Cardiac septum (tissue), 1 donor: ENCODE measurements at places on chromosomes 1 and 21. TPM values are rescaled to one million over a fixed set of nuclear protein-coding genes. Genes with fewer than 3 reads are reported as not detected.
A peak's percentile ranks its signal among the peaks of the same experiment; 100 is the strongest.

GRCh38 chr1:94962409-94963265 is 35.7 kb upstream of the CNN3 start:
- DNase-seq = no peak

MED8 gene
- 17.9 TPM for total RNA-seq

- DNase-seq = peak; percentile 62
Observed at GRCh38 chr1:30652152-30652841, 71.1 kb downstream of the MATN1 start.

CHRNB2 gene
- 0.05 TPM for total RNA-seq

SPRR2G gene
- not detected for total RNA-seq

DNA sequence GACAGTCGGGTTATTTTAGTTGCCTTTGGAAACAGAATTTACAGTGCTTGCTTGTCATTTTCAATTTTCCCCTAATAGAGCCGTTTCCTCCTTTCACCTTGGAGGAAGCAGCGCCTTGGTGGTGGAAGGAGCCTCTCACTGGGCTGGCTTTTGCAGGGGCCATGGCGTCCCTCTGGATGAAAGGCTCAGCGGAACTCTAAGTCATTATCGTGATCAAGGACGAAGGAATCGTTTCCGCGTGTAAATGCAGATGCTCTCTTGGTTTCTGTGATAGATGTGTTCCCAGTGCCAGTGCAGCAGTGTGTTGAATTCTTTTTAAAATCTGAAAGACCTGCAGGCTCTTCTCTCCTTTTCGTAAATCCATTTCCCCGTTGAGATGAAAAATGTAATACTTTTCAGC is 126.2 kb upstream of the LMO4 start:
- no peak for DNase-seq

CNR2 gene
- not detected for total RNA-seq

IL19 gene
- not detected for total RNA-seq

MYOM3 gene
- total RNA-seq = 249 TPM

- no peak for DNase-seq
Observed at GRCh38 chr1:37152491-37152890, 118.2 kb upstream of the GRIK3 start.

UQCRHL gene
- total RNA-seq = 4.9 TPM

IVL gene
- total RNA-seq = not detected

GRCh38 chr1:116127848-116128540 is 16.8 kb downstream of the MAB21L3 start:
- no peak for DNase-seq

LRRC8C gene
- 8.3 TPM for total RNA-seq

- no peak for DNase-seq
Observed at GRCh38 chr1:11316701-11317100, 43.7 kb downstream of the UBIAD1 start.

- DNase-seq = no peak
Observed at GRCh38 chr1:70204600-70204999, 779 bp downstream of the LRRC40 start.

DNA sequence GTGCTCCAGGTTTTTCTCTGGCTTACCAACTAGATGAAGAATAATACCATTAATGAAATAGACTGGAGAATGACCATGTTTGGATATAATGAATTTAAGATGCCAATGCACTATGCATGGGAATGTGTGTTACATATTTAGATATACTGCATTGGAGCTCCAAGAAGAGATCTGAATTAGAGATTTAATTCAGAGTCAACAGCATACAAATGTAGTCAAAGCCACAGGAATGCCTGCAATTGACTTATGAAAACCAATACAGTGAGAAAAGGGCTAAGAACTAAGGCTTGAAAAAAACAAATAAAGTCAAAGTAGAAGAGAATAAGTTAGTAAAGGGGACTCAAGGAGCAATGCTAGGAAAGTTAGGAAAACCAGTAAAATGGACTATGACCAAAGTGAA is 59.1 kb downstream of the USP24 start:
- DNase-seq = no peak

DNA sequence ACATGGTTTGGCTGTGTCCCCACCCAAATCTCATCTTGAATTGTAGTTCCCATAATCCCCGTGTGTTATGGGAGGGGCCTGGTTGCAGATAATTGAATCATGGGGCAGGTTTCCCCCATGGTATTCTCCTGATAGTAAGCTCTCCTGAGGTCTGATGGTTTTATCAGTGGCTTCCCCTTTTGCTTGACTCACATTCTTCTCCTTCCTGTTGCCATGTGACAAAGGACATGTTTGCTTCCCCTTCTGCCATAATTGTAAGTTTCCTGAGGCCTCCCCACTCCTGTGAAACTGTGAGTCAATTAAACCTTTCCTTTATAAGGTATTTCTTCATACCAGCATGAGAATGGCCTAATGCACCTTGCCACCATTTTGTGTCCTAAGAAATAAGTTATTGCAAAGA is 415.0 kb downstream of the COL11A1 start:
- no peak for DNase-seq

DNA sequence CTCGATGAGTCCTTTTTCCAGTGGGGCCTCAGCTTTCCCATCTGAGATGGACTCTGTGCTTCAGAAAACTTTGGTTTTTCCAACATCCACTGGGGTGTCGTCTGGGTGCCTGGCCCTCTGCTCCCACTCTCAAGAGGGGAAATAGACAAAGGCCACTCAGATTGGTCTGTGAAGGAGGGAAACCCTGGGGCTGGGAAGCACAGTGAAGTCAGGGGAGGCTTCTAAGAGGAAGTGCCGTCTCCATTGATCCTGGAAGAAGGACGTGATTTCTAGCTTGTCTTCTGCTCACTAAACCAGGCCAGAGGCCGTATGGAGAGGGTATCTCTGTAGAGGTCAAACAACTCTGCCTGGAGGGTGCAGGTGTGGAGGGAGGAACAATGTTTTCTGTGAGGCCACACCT is 5.2 kb downstream of the KNCN start:
- DNase-seq = no peak

- no peak for DNase-seq
Observed at GRCh38 chr1:231642618-231643017, 16.0 kb downstream of the DISC1 start.

DNA sequence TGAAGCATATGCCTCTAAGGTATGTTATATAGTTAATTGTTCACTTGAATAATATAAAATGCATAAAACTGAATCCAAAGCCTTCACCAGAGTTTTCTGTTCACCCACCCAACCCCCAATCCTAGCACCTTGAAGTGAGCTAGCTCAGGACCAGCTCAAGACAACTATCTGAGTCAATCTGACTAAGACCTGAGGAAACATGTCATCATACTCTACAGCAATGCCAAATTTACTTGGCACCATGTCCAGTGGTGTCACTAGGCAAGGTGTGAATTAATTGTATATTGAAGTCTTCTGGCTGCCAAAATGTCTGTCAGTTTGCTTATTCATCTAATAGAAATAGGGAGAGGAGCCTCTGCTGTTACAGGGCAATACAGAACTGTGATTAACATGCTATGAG is 3.8 kb downstream of the DNASE2B start:
- DNase-seq = no peak

DNA sequence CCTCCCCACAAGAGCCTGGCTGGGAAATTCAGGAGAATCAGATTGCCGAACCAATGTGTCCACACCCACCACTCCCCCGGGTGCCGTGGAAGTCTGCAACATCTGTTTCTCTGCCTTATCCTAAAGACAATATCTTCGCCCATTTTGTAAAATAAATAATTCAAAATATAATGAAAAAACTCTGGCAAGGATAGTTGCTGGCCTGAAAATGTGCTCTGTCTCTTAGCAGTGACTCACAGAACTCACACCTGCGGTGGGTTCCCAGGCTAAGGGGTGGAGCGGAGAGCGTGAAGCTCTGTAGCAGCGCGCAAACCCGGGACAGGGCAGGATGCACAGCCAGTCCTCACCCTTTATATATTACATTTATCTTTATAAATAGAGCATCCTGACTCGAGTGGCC is 99.9 kb downstream of the COLGALT2 start:
- DNase-seq = no peak

DNA sequence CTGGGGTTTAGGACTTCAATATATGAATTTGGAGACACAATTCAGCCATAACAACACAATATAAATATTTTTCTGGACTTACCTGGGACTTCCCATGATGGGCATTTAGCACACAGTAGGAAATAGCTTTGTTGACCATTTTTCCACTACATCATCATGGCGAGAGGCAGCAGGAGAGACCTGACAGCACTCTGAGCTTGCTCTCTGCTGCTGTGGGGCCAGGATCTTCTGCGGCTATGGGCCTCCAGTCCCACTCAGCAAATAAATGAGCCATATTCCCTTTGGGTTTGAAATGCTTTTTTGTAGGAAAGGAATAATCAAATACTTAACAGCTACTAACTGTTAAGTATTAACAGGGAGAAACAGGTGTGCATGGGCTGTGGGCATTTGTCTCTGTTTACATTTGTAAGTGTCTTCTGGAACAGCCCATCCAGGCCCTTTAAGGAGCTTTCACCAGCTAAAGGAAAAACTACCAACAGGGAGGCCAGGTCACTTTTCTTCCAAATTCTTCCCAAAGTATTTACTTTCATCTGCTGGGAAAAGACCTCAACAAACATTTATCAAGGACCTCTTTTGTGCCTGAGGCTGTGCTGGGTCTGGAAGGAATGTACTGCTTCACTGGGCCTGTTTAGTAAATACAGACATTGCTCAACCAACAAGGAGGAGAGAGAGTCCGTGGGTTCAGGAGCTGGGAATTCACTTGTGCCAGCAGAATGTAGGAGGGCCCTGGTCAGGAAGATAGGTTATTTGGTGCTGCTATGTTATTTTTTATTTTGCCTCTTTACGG is 133.2 kb downstream of the LRIG2 start:
- no peak for DNase-seq

DNA sequence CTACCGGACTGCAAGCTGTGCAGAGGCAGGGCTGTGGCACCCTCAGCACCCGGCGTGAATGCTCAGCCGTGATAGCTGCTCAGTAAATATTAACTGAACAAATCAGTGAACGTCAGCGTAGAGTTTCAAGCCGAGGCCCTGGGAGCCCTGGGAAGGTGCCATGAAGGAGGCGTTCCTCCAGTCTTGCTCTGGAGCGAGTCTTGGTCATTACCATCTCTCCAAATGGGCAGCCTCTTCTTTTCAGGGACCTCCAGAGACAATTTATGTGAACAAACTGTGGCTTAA is 449.2 kb downstream of the CAMTA1 start:
- no peak for DNase-seq

SPRR2D gene
- total RNA-seq = not detected

DNA sequence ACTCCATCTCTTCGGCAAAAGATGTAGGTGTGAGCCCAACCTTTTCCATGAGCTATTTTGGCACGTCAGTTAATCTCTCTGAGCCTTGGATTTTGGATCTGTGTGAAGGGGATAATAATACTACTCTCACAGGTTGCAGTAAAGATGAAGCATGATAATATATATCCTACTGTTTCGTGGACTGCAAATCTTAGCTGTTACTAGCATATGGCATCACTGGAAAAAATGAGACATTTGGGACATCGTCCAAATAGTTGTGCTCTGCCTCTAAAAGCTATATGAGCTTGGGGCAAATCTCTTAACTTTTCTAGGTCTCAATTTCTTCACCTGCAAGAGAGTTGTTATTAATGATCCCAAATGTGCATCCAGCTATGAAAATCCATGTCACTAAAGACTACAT is 147.4 kb upstream of the ZRANB2 start:
- DNase-seq = no peak

DNA sequence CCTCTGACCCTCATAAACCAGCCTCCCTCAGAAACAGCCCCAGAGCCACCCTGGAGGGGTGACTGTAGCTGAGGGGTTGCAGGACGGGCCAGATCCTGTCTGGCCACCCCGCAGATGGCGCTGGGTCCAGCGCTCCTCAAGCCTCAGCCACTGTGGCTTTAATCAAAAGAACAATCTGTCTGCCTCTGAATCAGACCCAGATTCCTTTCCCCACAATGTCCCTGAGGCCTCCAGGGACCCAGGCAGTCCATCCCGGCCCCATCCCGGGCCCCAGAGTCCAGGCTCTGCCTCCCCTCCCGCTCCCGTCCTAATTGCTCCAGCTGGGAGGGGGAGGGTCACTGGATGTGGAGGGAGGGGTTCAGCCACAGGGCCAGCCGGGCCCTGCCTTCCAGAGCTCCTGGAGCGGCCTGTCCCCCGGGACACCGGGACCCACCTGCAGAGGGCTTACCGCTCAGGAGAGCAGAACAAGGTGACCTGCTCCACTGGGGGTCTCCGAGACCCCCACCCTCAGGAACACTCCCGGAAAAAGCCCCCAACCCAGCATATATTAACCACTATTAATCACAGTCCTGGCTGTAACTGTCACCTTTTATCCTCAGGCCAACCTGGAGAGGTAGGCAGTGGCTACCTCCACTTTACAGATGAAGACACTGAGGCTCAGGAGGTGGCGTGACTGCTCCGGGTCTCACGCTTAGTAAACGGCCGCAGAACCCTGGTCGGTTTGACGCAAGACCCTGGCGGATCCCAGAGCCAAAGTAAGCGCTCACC is 836 bp upstream of the FBLIM1 start:
- DNase-seq = no peak

- peak; percentile 59 for DNase-seq
Observed at GRCh38 chr1:245388687-245389086, 233.9 kb downstream of the KIF26B start.

MIXL1 gene
- 0.27 TPM for total RNA-seq

FCRL5 gene
- total RNA-seq = 0.30 TPM

DNA sequence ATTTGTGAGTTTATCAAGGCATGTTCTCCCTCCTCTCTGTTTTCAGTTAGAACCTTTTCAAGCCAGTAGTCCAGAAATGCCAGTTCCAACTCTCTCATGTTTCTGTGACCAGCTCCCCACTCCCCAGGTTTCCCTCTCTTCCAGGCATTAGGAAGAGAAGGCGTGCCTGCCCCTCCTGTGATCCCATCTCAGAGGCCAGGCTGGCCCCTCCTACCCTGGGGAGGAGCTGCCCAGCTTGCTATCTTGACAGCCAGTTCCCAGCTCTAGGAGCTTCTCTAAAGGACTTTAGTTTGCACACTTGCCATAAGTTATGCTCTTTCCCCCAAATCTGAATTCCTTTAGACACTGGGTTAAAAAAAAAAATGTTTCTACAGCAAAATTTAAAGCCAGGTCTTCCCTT is 8.9 kb downstream of the HYI start:
- peak; percentile 47 for DNase-seq

TRABD2B gene
- 3.4 TPM for total RNA-seq

DNA sequence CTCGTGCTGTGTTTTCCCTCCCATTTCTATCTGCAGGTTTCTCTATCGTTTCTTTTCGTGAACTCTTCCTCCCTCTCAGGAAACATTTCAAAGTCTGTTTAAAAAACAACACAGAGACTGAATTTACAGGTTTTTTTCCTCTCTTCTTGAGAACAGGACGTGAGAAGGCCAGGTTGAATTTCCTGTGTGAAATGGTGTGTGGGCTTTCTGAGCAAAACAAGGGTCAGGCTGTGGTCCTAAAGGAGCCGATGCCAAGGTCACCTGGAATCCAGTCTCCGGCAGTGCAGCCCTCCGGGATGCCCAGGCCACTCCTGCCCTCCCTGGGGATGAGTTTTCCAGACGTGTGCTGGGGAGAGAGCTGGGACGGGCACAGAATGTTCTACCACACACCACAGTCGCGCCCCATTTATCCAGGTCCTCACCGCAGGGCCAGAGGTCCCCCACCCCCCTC is 62.7 kb upstream of the RUNX3 start:
- no peak for DNase-seq

- DNase-seq = no peak
Observed at GRCh38 chr1:96492236-96492635, 229.3 kb upstream of the PTBP2 start.
